Fibroblast of mammary gland (primary cell): ENCODE measurements at places on chromosomes 2 and 18.

DNA sequence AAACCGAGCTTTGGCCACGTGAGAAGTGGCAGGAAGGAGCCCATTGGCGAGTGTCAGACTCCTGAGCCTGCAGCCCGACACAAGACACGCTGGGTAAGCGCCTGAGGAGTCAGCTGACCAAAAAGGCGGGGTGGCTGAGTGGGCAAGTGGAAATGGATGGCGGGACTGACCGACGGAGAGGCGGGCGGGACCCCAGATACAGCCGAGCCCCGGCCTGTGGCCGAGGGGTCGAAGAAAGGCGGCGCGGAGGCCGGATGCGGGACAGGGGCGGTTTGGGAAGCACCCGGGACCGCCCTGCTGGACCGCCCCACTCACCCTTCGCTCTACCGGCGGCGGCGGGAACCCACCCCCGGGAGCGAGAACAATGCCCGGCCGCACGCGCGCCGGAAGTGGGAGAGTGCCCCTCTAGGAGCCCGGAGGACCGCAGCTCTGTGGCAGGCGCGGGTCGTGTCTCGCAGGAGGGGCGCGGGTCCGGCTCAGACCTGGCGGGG lies 22.8 kb downstream of the ZSCAN30 start:
- DNase-seq, result peak; percentile 34

DNA sequence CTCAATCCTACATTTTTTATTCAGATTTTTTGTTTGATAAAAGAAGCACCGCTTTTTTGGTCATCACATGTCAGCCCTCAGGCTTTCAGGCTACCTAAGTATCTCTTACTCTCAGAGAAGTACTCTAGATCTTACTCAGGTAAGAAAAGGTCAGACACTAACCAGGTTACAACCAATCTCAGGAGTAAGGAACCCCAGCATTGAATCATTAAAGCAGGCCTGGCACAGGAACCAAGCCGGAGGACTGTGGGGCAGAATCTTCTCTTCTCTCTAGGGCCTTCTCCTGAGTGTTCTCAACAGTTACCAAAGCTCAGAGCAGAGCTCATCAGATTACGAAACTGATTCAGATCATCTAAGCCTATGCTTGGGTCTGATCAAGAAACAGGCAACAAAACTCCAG lies 28.2 kb downstream of the RBMS1 start:
- DNase-seq, result peak; percentile 38

GRCh38 chr2:54528311-54528955 lies 72.3 kb downstream of the SPTBN1 start:
- DNase-seq, result peak; percentile 40

- DNase-seq, result no peak
Measured at GRCh38 chr2:234528410-234529148, 31.7 kb upstream of the ARL4C start.

- DNase-seq, result no peak
Measured at GRCh38 chr2:233852056-233852455, 2.3 kb downstream of the HJURP start.

DNA sequence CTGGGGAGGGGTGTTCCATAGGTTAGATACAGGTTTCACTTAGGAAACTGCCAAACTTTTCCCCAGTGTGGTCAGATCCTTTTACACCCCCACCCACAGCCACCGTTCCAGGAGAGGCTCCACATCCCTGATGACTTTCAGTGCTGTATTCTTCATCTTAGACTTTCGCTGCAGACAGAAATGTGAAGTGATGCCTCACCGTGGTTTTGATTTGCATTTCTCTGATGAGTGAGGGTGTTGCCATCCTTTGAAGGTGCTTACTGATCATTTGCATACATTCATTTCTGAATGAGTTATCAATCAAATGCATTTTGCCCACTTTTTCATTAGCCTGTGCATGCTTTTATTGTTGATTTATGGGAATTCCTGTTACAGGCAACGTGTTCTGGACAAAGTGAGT lies 14.9 kb downstream of the COPS9 start:
- DNase-seq, result no peak

DNA sequence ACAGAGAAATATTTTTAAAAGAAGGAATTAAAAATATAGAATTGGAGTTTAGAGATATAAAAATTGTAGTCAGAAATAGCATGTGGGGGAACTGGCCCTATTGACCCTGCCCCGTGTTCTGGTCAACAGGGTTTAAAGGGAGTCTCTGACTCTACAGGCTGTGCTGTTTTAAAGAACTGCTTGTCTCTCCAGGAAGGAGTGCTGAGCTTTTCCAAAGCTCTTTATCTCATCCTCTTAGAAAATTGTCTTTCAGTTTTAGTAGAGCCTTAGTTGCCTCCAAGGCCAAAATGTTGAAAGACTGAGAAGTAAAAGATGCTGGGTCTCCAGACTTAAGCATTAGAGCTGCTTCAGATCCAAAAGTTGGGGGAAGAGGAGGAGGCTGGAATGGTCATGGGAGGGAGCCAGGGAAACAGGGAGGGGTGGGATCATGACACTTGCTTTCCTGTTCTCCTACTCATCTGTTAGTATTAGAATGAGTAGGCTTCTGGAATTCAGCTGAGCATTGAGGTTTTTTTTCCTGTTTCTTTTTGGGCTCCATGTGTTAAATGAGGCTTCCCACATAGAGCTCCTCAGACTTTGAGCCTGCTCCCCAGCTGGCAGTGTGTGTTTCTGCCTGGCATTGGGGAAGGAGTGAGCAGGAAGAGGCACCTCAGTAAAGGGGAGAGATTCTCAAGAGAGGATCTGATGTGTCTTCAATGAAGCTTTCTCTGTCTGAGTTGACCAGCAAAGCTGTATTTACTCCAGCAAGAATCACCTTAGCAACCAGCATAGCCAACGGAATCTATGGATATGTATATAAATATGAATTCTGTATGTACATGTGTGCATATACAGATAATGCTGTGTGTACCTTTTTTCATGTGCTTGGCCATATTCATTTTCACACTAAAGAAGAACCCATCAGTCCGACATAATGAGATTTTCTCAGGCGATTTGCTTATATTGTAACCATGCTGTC lies 186.8 kb upstream of the FBXO11 start:
- DNase-seq, result peak; percentile 44

GRCh38 chr2:108266218-108266617 lies 22.5 kb upstream of the SULT1C2 start:
- no peak for DNase-seq

- no peak for DNase-seq
Measured at GRCh38 chr2:26572591-26572990, 68.6 kb downstream of the CIB4 start.

DNA sequence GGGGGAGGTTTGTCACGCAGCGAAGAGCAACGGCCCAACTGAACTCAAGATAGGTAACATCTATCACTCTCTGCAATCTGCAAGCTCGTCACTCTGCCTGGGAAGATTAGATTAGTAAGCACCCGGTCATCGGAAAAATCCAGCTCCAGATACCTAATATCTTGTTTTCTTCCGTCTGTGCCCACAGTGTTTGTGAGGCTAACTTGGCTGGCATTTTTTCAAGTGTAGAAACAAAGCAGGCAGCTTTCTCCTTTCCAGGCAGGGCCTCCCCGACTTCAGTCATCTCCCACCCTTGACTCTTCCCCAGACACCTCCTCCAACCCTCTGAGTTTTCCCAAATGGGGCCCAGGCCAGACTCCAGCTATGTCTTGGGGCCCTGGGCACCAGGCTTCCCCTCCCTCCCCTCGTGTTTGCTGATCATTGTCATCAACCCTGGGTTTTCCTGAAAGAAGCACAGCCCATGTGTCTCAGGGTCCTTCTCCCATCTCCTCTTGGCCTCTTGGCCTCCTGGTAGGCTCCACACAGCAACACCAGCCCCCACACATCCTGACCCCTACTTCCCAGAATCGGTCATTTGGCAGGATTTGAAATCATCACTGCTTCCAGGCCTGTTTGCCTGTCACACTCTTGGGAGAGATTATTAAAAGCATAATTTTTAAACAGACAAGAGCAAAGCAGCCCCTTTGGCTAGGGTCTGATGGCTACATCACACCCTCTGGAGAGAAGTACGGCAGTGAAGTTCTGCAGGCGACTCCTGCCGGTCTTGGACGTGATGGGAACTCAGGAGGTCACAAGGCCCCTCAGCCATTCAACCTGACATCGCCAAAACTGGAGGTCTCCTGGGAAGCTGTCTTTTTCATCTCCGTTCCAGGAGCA lies 144.9 kb upstream of the ID2 start:
- DNase-seq, result peak; percentile 48

DNA sequence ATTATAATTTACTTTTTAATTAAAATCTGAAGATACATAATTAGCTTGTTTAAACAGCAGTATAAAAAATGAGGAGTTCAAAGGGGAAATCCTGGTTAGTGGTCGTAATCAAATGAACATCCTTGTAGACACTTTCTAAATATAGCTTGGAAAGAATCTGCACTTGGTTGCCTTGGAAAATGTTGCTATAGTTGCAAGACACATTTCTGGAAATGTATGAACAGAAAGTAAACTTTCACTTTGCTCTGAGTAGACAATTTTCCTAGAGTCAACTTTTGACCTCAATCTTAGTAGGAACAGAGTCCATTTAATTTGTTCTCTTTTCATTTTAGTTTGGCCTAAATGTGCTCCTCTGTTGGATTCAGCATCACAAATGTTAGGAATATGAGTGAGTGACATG lies 38.3 kb downstream of the GCA start:
- DNase-seq, result no peak

DNA sequence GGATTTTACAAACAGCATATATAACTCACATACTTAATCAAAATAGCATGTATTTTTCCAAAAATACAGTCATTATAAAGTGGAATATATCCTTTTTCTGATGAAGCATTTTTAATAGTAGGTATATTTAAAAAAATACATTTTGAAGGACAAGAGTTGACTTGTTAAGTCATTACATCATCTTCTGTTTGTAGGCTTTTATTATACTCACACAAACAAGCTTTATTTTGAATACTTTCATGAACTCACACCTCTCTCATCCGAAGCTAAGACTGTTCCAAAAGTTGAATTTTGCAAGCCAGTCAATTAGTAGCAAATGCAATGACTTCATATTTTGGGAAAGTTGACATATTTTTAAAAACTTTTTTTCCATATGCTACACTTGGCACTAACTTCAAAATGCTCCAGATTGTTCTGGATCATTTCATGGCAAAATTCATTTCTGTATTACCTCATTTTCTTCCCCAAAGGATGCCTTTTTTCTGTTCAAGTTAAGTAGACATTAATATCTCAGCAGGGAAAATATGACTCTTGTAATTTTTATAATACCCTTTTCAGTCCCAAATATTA lies 68.5 kb upstream of the WDR75 start:
- no peak for DNase-seq

- DNase-seq, result no peak
Measured at GRCh38 chr2:176092270-176093144, at the start of gene HOXD13. TSS of gene HOXD13 (plus strand) at chr2:176092721. CDS start at chr2:176092891, 170 bp downstream.

GRCh38 chr2:31219131-31219969 lies 2.0 kb upstream of the CAPN14 start:
- DNase-seq, result no peak

- DNase-seq, result peak; percentile 79
Measured at GRCh38 chr18:51211552-51211951, 14.1 kb upstream of the MEX3C start.
